KBM-7 (cell line): ENCODE measurements at places on chromosomes 6 and 20.

DNA sequence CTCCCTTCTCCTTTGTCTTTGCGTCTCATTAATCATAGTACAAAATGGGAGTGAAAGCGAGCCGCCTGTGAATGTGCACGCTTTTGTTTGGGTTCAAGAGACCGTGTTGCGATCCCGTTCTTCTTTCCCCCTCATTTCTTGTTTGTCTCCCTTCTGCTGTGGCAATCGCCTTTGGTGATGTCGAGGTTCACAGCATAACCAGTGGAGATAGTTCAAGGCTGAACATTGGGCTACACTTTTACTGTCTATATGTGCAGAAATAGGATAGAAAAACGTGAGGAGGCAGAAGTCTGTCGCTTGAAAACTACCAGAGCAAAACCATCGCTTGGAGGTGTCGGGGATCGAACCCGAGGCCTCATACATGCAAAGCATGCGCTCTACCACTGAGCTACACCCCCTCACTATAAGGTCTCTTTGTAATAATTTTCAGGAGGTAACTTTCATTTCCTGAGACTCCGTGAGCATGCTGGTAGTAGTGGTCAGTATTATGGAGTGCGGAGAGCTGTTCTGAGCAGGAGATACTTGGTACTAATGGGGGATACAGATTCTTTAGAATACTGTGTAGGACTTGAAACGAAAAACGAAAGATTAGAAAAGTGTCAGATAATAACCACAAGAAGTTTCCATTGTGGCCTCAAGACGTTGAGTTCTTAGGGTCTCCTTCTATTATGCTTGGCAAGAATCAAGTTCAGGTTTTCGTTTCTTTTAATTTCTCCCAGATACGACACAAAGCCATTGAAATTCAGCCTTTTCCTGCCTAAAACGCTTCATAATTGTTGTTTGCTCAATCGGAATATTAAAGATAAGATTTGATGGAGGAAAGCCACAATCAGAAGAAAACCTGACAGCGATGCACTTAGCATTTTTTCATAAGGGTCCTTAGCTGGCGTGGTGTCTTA is 106.6 kb downstream of the TRIM27 start:
- peak; percentile 94 for DNase-seq

GRCh38 chr20:10675450-10675848 is 1.6 kb upstream of the JAG1 start:
- no peak for DNase-seq

- DNase-seq: peak; percentile 77
Observed at GRCh38 chr6:154218301-154218700, 138.3 kb downstream of the IPCEF1 start.

DNA sequence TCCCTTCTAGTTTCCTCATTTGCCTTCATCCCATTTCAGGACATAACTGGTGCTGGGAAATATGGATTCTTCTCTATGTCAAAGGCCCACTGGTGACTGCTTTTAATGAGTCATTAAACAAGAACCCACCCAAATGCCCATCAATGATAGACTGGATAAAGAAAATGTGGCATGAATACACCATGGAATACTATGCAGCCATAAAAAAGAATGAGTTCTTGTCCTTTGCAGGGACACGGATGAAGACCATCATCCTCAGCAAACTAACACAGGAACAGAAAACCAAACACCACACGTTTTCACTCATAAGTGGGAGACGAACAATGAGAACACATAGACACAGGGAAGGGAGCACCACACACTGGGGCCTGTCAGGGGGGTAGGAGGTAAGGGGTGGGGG is 310.7 kb downstream of the ESR1 start:
- DNase-seq: no peak

DNA sequence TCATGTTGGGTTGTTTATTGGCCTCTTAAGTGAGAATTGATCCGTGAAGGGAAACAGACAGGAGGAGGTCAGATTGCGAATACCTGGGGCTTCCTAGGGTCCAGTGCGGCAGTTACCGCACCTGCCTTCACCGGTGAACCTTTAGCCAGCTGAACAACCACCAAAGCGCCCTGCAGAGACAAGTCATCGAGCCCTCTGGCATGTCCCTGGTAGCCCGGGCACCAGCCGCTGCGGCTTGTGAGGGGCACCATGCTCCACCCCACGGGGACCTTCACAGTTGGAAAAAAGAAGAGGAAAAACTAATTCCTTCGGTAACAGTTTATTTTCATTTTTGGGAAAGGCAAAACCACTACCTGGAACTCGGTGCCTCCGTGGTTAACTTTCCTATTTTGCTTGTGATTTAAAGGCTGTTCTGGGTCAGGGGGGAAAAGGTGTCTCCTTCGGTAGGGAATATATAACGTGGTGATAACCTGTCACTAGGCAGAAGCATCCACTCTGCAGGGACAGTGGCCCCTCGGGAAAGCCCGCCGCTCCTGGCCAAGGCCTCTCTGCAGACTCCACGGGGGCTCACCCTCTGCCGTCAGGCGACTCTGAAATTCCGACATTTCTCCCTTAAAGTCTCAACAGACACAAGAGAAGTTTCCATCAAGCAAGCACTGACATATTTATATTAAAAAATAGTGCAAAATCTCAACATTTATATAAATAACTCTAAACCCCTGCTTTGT is 30.7 kb upstream of the ZBP1 start:
- no peak for DNase-seq

- no peak for DNase-seq
Observed at GRCh38 chr20:44354979-44355497, 461 bp upstream of the HNF4A start.

DNA sequence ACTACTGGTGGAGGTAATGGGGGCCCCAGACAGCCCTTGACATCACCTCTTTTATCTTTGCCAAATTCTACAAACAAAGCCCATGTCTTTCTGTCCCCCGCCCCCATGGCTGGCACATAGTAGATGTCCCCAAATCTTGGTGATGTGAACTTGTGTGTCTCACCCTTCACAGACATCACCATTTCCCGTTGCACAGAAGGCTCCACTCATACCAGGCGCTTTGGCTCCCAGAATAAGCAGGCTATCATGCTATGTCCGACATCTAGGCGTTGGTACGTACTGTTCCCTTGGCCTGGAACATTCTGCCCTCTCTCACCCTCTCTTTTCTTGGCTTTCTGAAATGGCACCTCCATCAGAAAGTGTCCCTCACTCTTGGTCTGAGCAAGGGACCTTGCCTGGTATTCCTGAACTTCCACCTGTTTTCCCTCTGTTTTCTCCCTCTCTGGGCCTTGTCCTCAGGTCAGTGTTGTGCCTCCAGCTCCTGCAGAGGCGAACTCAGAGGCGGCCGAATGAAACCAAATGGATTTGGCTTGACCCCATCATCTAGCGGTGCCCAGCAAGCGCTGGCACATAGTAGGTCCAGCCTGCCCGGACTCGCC is 968 bp upstream of the CCN5 start:
- no peak for DNase-seq

DNA sequence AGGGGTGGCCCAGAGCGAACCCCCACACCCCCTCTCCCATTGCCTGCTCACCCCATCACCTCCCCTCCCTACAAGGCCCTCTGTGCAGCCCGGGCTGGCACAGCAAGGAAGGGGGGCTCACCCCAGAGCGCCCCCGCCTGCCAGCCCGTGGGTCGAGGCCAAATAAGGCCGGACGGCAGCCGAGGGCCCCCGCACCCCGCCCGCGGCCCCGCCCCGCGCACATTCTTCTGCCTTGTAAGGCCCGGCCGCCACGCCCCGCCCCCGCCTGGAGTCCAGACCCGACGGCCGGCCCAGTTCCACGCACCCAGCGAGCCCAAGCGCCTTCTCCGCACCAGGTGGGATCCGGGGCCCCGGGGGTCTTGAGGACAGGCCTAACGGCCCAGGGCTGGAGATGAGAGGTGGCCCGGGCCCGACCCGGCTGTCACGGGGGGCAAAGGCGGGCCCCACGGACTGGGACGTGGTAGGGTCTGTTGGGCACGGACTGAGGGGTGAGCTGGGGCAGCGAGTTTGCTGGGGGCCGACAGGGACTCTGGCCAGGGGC is at the start of gene MYL9:
Gene MYL9 (plus strand): TSS at position 293 of the 541 bp plus-strand sequence. CDS start 3,366 bp downstream, outside the sequence.
- DNase-seq: no peak

DNA sequence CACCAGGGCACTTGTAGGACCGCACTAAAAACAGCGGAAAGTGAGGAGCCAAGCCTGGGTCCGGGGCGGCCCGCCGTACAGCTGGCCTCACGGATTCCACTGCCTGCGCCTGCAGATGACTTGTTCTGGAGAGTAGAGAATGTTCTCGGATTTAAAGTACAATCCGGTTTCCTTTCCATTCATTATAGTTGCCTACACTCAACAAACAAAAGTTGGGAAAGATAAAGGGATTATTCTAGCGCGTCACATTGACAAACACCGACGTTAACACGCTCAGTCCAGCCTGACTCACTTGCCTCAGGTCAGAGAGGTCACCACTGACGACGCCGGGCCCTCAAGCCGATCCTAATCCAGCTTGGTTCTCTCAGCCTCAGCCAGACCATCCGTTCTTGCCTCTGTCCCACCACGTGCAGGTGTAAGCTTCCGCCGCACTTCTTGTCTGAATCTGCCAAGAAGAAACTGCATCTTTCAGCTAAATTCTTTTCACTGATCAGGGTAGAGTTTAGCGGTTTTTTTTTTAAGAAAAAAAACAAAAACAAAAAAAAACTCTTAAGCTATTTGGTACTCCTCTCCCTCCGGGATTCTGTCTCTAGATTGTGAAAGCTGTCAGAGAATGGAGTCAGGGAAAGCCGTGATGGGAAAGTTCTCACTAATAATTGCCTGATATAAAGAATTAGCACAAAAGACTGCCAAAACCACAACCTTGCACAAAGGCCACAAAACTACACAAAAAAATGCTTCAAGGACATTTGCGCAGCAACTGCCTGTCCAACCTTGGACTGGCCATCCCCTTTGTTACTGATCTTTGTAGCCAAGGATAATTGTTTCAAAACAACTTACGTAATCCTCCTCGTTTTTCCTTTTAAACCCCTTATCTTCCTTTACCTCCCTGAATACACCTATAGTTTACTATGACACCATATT is 1.1 kb upstream of the PHF10 start:
- DNase-seq: no peak

- DNase-seq: peak; percentile 31
Observed at GRCh38 chr20:38790200-38791053, 15.1 kb upstream of the PPP1R16B start.

- peak; percentile 28 for DNase-seq
Observed at GRCh38 chr20:5402903-5403531, 86.3 kb upstream of the PROKR2 start.

GRCh38 chr6:165825256-165825815 is 162.3 kb upstream of the PDE10A start:
- no peak for DNase-seq

DNA sequence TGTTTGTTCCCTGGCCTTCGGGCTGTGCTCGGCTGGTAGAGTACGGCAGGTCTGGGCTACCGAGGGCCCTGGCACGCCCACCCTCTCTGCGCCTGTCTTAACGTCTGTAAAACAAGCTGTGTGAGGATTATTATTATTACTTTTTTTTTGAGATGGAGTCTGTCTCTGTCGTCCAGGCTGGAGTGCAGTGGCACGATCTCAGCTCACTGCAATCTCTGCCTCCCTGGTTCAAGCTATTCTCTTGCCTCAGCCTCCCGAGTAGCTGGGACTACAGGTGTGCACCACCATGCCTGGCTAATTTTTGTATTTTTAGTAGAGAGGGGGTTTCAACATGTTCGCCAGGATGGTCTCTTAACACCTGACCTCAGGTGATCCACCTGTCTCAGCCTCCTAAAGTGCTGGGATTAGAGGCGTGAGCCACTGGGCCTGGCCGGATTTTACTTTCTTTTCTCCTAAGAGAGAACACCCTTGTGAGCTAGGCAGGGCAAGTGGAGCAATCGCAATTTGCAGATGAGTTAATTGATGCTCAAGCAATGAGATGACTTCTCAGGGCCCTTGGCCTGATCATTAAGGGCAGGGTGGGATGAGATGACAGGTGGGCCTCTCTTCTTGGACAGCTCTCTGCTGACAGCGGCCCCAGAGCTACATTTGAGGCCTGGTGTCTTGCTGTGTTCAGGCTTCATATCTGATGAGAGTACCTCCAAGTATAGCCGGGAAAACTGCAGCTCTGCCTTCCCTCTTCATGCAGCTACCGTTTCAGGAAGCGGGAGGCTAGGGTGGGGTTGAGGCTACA is 859 bp upstream of the SMIM29 start:
- DNase-seq: no peak

GRCh38 chr6:149273318-149273717 is 44.2 kb upstream of the TAB2 start:
- peak; percentile 54 for DNase-seq

DNA sequence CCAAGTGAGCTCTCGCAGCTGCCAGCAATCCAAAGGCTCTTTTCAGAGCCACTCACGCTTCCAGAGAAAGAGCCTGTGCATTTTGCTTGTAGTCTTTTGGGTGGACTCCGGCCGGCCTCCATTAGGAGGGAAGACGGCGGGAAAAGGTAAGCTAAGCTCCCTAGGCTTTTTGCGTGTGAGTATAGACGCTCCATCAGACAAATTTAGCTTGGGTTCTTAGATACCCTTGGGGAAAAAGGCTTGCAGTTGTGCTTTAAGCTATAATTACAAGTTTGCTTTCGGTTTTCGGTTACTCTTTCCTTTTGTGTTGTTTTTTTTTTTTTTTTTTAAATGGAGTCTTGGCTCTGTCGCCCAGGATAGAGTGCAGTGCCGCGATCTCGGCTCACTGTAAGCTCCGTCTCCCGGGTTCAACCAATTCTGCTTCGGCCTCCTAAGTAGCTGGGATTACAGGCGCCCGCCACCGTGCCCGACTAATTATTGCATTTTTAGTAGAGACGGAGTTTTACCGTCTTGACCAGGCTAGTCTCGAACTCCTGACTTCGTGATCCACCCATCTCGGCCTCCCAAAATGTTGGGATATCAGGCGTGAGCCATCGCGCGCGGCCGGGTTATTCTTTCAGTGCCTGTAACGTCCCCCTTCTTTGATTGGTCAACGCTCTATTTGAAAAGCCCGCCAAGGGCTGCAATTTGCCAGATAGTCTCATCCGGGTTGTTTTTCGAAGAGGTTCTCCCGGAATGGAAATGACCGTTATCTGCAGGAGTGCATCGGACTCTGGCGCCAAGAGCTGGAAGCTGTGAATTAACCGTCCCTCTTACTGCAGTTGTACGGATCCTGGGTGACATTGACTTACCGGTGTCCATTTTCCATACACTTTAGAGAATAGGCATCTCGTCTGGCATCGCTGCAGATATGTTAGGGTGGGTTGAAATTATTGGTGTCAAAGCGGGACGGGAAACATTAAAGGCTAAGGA is 18.1 kb downstream of the OR2B2 start:
- peak; percentile 93 for DNase-seq

DNA sequence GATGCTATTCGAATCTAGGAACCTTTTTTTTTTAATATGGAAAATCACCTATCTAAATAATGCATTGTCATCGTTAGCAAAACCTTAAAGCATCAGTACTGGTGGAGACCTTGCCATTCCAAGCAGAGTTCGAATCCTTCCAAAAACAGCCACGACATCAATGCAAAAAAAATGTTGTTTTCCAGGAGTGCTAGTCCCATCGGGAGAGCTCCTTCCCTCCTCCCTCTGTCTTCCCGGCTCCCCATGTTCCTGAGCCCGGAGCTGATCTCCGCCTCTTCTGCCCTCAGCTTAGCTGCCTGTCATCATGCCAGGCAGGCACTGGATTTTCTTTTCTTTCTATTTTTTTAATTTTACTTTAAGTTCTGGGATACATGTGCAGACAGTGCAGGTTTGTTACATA is 153.6 kb upstream of the QKI start:
- DNase-seq: no peak
